Neural progenitor cell (in vitro differentiated cells): ENCODE measurements at places on chromosomes 13 and 19. TPM values are rescaled to one million over a fixed set of nuclear protein-coding genes. Genes with fewer than 3 reads are reported as not detected.

Gene TMEM59L
- total RNA-seq, result 0.11 and 1.4 TPM in 2 replicates

Gene FGF14
- total RNA-seq, result 0.43 and 1.4 TPM in 2 replicates

Gene NUP58
- 109 and 138 TPM in 2 replicates for total RNA-seq

DNA sequence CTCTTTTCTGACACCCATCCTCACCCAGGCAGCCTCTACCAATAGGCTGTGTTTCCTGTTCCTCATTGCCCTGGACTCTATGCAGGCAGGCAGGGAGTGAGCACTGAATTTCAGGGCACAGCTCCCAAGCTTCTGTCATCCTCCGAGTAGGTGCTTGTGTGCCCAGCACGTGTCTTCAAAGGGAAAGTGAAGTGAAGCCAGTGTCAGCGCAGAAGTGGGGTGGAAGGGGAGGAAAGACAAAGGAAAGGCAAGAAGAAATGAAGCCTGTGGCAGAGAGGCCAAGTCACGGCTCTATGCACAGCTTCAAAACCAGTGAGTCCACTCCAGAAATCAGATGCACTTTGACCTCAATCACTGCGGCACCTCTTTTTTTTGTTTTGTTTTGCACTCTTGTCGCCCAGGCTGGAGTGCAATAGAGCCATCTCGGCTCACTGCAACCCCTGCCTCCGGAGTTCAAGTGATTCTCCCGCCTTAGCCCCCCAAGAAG lies 16.9 kb downstream of the CEBPA start:
- H3K27ac ChIP-seq, result no peak overlapping the region
- peaks cover 17% of the 10 kb centered on the region for H3K4me1 ChIP-seq
- H3K36me3 ChIP-seq, result no peaks in the 10 kb centered on the region
- DNase-seq, result no peak
- no peak overlapping the region for H3K4me3 ChIP-seq
- no peaks in the 10 kb centered on the region for H3K27me3 ChIP-seq

- H3K27me3 ChIP-seq, result peaks cover 86% of the 10 kb centered on the region
- peak; percentile 79 for DNase-seq
- no peaks in the 10 kb centered on the region for H3K4me1 ChIP-seq
- H3K4me3 ChIP-seq, result peak within 1 kb of the TSS; percentile 48
Observed at GRCh38 chr19:1523412-1524286, at the start of gene PLK5. TSS of gene PLK5 (plus strand) at chr19:1524077. CDS start at chr19:1526997, 2,920 bp downstream.

- no peaks in the 10 kb centered on the region for H3K4me1 ChIP-seq
- H3K4me3 ChIP-seq, result no peak overlapping the region
- no peak for DNase-seq
- H3K36me3 ChIP-seq, result no peaks in the 10 kb centered on the region
- no peak overlapping the region for H3K27ac ChIP-seq
Observed at GRCh38 chr19:18262917-18263316, 11.3 kb downstream of the IQCN start.

- H3K4me1 ChIP-seq, result peaks cover 4% of the 10 kb centered on the region
- no peak overlapping the region for H3K4me3 ChIP-seq
- H3K36me3 ChIP-seq, result no peaks in the 10 kb centered on the region
- no peak for DNase-seq
Observed at GRCh38 chr19:51103926-51104341, 4.3 kb downstream of the CTU1 start.

- H3K27ac ChIP-seq, result no peak overlapping the region
- no peaks in the 10 kb centered on the region for H3K4me1 ChIP-seq
- DNase-seq, result no peak
- no peaks in the 10 kb centered on the region for H3K36me3 ChIP-seq
Observed at GRCh38 chr19:32718286-32718685, 1.3 kb upstream of the TDRD12 start.

- no peaks in the 10 kb centered on the region for H3K27me3 ChIP-seq
- no peak overlapping the region for H3K27ac ChIP-seq
- H3K4me3 ChIP-seq, result no peak overlapping the region
- no peak for DNase-seq
- no peaks in the 10 kb centered on the region for H3K36me3 ChIP-seq
Observed at GRCh38 chr13:102838982-102839381, 6.8 kb upstream of the ERCC5 start.

GRCh38 chr19:18726846-18727245 lies 43.4 kb downstream of the CRTC1 start:
- no peak for DNase-seq
- H3K4me1 ChIP-seq, result no peaks in the 10 kb centered on the region
- H3K27me3 ChIP-seq, result no peaks in the 10 kb centered on the region
- no peaks in the 10 kb centered on the region for H3K36me3 ChIP-seq
- no peak overlapping the region for H3K27ac ChIP-seq

DNA sequence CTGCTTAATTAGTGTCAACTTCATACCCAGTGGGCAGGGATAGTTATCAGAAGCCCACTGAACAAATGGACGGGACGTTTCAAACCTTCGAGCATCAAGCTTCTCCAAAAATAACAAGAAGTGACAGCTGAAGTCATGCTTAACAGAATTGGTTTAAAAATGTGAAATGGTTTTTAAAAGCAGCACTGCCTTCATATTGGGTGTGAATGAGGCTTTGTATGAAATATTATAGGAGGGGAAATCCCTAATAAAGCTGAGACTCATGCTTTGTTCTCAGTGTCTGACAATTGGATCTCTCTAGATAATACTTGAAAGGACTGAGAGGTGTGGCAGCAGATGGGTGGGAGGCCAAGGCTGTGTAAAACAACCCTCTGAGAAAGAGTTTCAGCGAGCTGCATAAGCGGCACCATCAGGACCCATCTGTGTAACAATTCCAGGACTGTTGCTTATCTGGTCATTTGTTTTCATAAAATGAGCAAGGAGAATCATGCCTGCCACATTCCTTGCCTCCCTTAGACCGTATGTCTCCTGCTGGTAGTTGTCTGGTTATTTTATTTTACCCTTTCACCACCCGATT lies 667.7 kb downstream of the DIAPH3 start:
- H3K36me3 ChIP-seq, result no peaks in the 10 kb centered on the region
- DNase-seq, result no peak
- H3K4me3 ChIP-seq, result no peak overlapping the region
- peaks cover 3% of the 10 kb centered on the region for H3K4me1 ChIP-seq

GRCh38 chr13:32010136-32010535 lies 21.4 kb upstream of the FRY start:
- no peak overlapping the region for H3K27ac ChIP-seq
- peaks cover 8% of the 10 kb centered on the region for H3K4me1 ChIP-seq
- no peak for DNase-seq
- H3K36me3 ChIP-seq, result no peaks in the 10 kb centered on the region
